Glutamatergic neuron (in vitro differentiated cells): ENCODE measurements at places on chromosomes 1 and 21. TPM values are rescaled to one million over a fixed set of nuclear protein-coding genes. Genes with fewer than 3 reads are reported as not detected.

Gene PROK1
- total RNA-seq = not detected

Gene DNAI4
- total RNA-seq = 0.78 TPM

Gene CDA
- total RNA-seq = not detected

Gene PLD5
- total RNA-seq = 0.96 TPM

Gene CORT
- 0.59 TPM for total RNA-seq

Gene PPIAL4G
- 0.61 TPM for total RNA-seq

DNA sequence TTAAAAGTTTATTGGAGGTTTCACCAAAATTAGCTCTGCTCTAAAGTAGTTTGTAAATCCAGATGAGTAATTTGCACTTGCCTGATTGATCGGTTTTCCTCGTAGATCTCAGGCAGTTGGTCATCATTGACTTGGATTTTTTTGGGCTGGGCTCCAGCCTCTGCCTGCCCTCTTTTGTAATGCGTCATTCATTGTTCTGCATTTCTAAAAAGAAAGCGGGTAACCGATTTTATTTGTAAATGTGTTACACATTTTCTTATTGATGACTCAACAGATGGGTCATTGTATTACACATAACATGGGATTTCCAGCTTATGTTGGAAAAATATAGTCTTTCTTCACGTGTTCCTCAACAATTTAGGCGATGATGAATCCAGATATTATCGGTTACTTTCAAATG, 5.5 kb downstream of the ETS2 start:
- H3K36me3 ChIP-seq = peaks cover 12% of the 10 kb centered on the region
- no peak overlapping the region for H3K27ac ChIP-seq

DNA sequence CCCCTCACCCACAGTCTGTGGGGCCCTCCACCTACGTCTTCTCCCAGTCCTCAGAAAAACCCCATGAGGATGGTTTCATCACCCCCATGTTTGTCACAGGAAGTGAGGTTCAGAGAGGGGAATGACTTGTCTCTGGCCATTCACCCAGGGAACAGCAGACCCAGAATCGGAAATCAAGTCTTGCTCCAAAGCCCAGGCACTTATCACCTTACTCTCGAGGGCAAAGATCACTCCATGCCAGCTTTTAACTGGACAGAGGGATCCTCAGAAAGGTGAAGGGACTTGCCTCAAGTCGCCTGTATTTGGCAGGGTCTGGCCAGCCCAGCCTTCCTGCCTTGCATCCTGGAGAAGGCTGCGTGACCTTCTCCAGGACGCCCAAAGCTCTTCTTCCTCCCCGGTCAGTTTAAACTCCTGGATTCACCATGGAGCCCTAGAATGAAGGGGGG, 57.9 kb upstream of the SSBP3 start:
- H3K4me3 ChIP-seq = no peak overlapping the region
- DNase-seq = no peak
- H3K27ac ChIP-seq = no peak overlapping the region

DNA sequence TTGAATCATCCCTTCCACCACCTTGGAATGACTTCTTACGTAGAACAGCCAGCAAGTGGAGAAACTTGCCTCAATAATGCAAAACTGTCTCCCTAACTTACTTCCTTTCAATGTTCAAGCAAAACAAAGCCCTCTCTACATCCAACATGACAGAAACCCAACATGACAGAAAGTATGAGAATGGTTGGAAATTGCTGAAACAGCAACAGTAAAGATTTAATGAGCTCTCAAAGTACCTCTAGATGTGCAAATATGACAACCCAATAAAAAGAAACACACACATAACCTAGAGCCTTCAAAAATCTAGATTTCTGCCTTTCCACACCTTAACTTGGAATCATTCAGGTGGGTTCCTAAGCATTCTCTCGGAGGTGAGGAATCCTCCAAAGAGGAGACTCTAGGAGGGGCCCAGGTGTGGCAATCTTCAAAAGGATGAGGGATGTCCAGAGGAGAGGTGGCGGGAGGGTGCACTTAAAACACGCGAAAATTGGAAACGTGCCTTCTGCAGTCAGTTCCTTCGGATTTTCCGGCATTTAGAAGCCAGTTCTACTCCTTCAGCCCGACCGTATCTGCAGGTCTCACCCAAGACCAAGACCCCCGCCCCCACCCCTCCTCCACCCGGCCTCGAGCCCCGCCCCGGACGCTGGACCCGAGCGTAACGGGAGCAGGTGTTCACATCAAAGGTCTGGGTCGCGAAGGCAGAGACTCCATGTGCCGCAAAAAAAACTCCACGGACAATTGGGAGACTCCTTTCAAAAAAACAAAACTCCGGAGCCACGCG, 996 bp upstream of the MGST3 start:
- H3K4me1 ChIP-seq = no peaks in the 10 kb centered on the region
- H3K27ac ChIP-seq = no peak overlapping the region
- peaks cover 3% of the 10 kb centered on the region for H3K27me3 ChIP-seq
- peak; percentile 45 for DNase-seq
- no peak overlapping the region for H3K4me3 ChIP-seq
- H3K36me3 ChIP-seq = no peaks in the 10 kb centered on the region

DNA sequence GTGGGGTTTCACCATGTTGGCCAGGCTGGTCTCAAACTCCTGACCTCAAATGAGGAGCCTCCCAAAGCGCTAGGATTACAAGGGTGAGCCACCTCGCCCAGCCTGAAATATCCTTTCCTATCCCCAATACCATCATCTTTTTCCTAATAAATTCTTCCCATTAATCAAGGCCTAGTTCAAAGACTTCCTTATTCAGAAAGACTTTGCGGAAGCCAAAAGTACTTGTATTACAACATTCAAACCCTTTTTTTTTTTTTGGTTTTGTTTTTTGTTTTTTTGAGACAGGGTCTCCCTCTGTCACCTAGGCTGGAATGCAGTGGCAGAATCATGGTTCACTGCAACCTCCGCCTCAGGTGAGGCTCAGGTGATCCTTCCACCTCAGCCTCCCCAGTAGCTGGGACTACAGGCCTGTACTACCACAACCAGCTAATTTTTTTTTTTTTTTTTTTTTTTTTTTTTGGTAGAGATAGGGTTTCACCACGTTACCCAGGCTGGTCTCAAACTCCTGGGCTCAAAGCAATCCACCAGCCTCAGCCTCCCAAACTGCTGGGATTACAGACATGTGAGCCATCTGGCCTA, 7.6 kb downstream of the SLC19A2 start:
- H3K27me3 ChIP-seq = no peaks in the 10 kb centered on the region
- DNase-seq = no peak
- no peaks in the 10 kb centered on the region for H3K36me3 ChIP-seq
- no peak overlapping the region for H3K4me3 ChIP-seq
- H3K27ac ChIP-seq = no peak overlapping the region
- peaks cover 6% of the 10 kb centered on the region for H3K4me1 ChIP-seq

DNA sequence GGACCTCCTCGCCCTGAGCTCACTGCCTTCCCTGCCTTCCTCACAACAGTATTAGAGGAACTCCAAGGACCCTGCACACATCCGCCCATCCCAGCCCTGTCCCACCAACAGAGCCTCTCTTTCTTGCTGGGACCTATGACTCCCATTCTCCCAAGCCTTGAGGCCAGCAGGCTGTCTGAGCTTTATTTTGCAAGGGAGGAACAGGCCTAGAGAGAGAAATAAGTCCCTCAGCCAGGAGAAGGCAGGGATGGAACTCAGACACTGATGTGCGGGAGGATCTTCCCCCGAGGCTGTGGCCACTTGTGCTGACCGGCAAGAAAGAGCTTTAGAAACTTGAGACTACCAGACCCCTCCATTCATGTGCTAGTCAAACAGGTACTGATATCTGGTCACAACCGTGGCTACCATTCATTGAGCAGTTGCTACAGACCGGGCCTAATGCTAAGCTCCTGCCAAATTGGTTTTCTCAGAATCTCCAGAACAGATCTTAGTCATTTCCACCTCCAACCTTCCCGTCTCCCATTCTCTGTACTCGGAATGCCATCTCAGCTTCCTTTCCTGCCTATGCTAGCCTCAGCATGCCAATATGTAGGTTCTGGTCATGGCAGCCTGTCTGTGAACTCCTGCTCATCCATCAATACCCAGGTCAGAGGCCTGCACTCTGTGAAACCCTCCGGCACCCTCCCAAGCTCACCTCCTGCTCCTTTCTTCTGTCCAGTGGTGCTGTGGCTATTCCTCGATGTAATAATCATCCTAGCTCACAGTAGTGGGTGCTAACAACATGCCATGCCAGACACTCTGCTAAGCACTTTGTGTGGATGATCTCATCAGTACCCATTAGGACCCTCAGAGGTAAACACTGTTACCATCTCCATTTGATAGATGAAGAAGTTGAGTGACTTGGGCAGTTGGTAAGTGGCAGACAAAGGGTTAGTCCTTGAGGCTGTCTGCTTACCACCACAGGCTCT, 3.8 kb downstream of the TMEM54 start:
- peaks cover 2% of the 10 kb centered on the region for H3K4me1 ChIP-seq
- DNase-seq = no peak
- no peaks in the 10 kb centered on the region for H3K36me3 ChIP-seq
- H3K27me3 ChIP-seq = peaks cover 10% of the 10 kb centered on the region

GRCh38 chr1:45876000-45876617, 72.7 kb downstream of the MAST2 start:
- no peak overlapping the region for H3K27ac ChIP-seq
- no peaks in the 10 kb centered on the region for H3K36me3 ChIP-seq
- H3K27me3 ChIP-seq = no peaks in the 10 kb centered on the region
- peaks cover 3% of the 10 kb centered on the region for H3K4me1 ChIP-seq
- no peak for DNase-seq
- H3K4me3 ChIP-seq = no peak overlapping the region
